Psoas muscle (tissue), 8 donors: ENCODE measurements at places on chromosomes 7 and 10.

DNA sequence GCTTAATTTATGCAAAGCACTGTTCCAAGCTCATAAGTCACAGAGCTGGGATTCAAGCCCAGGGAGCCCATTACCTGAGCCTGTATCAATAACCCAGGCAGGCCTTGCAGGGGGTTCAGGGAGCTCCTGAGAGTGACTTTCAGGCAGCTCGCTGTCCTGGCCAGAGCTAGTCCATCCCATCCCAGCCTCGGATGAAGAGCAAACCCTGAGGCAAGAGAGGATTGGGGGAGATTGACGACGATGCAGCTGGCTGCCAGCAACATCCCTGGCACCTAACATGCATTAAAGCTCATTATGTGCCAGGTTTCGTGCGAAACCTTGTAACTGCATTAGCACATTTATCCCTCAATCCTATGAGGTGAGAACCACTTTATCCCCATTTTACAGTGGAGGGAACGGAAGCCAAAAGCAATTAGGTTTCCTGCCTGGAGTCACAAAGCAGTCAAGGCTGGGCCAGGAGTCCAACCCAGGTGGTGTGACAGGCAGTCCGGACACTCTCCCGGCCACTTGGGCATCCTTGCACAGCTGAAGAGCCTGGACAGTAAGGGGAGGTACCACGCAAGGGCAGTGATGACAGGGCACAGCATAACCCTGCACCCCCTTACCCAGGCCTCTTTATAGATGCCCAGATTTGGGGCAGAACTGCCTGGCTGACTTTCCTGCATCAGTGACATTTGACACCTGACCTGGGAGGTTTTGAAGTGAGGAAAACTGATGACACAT, 129.8 kb upstream of the CHST15 start:
- peak; percentile 29 for DNase-seq

- DNase-seq: no peak
These were observed 78.9 kb downstream of the CACNA2D1 start for GRCh38 chr7:82364671-82365070.

DNA sequence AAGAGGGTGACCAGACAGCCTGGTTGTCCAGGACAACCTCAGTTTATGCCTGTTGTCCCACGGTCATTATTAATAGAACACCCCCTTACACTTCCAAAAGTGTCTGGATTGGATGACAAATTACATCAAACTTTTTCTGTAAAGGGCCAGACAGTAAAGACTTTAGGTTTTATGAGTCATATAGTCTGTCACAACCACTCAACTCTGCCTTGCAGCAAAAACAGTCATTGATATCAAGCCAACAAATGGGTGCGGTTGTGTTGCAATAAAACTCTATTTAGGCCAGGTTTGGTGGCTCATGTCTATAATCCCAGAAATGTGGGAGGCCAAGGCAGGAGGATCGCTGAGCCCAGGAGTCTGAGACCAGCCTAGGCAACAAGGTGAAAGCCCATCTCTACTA, 66.7 kb upstream of the ATP6V0A4 start:
- DNase-seq: no peak

GRCh38 chr10:97228130-97228774, 42.5 kb upstream of the SLIT1 start:
- DNase-seq: no peak

- no peak for DNase-seq
These were observed 108.0 kb downstream of the RNLS start for GRCh38 chr10:88474884-88475844.

- DNase-seq: no peak
These were observed 220.9 kb upstream of the PLXDC2 start for GRCh38 chr10:19595212-19595845.

GRCh38 chr7:20444030-20444800, 113.5 kb downstream of the ITGB8 start:
- no peak for DNase-seq

GRCh38 chr10:120760253-120760652, 90.9 kb upstream of the WDR11 start:
- no peak for DNase-seq

DNA sequence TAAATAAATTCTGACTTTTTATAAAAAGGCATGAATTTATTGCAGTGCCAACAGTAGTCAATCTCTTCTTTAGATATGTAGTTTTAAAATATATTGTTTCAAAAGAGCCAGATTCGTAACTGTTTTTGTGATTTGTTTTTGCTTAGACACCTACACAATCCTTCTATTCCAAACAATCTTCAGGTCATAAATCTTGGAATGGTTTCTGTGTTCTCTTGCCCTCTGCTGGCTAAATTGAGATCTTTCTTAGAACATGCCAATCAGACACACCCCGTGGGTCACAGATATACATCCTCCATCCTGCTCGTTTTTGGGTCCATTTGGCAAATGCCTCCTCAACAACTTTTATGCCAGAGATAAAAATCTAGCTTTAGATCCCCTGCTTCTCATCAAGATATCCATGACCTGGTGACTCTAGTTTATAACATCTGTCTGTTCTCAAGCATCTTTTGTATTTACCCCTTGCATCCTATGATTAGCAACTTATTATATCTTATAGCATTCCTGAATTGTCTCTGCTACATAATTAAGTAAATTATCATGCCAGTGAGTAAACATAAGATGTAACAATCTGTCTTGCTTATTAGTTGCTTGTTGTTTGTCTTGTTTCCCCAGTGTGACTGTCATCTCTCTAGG, 35.3 kb upstream of the IFRD1 start:
- DNase-seq: no peak

- DNase-seq: no peak
These were observed 156.7 kb upstream of the BET1 start for GRCh38 chr7:94160719-94161435.

- DNase-seq: no peak
These were observed 578.5 kb downstream of the SH2D4B start for GRCh38 chr10:81116201-81116600.

DNA sequence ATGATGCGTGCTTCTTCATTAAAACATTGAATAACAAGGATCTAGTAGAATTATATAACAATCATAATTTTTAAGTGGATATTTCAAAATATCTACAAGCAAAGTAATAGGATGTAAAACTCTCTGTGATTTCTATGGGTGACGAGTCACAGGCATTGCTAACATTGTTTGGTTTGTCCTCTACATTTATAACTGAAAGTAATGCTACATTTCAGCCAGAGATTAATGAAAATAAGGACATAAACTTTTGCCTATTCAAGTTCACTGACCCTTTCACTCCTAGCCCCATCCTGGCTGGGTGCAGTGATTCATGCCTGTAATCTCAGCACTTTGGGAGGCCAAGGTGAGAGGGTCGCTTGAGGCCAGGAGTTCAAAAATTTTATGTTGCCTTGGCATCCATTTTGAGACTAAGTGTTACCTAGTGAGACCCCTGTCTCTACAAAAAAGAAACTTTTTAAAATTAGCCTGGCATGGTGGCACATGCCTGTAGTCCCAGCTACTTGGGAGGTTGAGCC, 38.4 kb upstream of the HSPA12A start:
- no peak for DNase-seq

DNA sequence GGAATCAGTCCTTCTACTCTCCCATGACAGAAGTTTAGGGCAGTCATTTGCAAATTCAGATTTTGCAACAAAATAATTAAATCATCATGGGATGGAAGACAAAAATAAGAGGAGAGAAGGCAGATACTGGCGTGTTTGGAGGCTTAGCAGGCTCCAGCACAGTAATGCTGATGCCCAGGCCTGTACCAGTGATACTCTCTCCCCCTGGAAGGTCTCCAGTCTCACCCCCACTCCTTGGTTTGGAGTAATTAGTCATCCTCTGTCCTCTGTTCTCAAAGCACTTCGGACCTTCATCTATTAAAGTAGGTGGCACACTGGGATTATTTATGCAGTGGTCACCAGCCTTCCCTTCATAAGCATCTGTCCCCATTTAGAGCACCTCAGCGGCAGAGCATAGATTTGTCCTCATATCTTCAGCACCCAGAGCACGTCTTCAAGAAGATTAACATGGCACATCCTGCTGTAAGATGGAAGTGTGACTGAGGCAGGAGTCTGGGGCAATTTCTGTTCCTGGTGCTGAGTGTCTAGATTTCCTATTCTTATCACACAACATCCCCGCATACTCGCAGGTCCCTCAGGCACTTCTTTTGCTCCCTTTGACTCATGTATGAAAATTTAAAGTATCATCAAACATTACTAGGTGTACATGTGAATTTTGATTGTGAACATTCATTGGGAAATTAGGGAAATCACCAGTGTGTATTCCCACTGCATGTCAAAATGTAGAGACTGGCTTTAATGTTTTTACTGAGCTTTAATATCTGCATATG, 31.3 kb upstream of the TRIL start:
- DNase-seq: no peak

DNA sequence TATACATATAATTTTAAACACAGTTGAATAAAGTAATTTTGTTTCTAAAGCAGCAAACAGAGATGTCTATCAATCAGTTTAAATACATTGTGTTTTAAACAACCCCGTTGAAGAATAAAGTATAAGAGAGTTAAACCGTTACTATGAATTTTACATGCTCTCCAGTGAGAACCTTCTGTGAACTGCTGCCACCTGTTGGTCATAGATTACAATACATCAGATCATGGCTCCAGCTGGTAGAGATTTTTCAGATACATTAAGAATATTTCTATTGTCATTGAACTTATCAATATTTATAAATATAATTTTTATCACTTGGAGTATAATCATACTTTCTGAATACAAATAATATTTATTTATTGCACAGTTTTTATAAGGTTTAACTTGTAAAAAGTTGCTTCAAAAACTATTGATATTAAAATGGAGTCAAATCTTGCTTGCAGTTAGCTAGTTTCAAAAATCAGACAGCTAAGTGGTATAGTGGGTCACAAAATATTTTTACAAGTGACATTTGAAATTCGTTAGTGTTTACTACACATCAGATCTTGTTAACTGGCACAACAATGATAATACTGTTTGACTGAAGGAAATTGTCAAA, 561.2 kb upstream of the PHF14 start:
- no peak for DNase-seq

- no peak for DNase-seq
These were observed 282.9 kb downstream of the ADARB2 start for GRCh38 chr10:1454428-1454827.

DNA sequence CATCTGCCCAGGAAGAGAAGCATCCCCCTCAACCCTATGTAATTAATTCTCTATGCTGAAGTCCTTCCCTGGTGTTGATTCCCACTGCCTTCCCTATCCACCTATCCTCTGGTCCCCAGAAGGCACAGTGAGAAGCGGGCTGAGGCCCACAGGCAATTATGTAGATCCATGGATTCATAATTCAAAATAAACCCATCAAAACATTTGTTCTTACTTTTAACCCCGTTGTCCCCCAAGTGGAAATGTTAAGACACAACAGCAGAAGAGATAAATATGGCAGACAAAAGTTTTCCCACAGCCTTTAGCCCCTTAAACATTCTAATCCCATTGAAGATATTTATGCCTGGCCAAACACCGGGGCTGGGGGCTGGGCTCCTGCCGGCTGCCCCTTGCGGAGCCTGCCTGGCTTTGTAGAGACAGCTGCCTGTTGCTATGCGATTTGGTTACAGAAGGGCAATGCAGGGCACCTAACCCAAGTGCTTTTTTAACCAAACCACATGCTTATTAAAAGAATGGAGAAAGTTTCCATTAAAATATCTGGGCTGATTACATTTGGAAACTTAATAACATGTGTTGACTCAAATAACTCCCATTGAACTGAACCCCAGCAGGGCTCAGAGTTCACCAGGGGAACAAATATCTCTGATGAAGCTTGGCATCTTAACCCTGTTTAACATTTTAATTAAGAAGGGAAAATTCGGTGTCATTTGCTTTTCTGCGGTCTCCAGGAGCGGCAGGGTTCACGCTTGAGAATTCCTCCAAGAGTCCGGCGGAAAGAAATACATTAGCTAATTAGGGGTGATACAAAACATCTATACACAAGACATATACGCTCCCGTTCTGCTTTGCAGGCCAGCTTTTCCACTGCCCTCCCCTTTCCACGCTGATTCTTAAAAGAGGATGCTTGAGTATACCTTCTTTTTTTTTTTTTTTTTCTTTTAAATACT, 110.8 kb upstream of the FGFR2 start:
- DNase-seq: no peak

DNA sequence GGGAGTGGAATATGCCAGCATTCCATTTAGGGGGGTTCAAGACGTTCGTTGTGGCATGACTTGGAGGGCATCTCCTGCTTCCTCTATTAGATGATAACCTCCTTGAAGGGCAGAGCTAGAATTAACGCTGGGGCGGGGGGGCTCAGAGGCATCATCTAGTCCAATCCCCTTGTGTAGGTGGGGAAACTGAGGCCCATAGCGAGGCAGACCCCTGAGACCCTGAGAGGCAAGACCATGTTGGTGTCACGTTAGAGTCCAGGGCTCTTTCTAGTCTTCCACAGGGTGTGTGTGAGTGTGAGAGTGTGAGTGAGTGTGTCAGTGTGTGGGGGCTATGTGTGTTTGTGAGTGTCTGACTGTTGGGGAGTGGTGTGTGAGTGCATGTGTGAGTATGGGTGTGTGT, 29.3 kb upstream of the NUB1 start:
- DNase-seq: no peak

GRCh38 chr10:133378251-133379096, 588 bp upstream of the PAOX start:
- DNase-seq: peak; percentile 72

- DNase-seq: no peak
These were observed 48.1 kb upstream of the PLEKHA1 start for GRCh38 chr10:122326385-122326784.

- no peak for DNase-seq
These were observed 523 bp downstream of the ANKRD30A start for GRCh38 chr10:37125921-37126320.

DNA sequence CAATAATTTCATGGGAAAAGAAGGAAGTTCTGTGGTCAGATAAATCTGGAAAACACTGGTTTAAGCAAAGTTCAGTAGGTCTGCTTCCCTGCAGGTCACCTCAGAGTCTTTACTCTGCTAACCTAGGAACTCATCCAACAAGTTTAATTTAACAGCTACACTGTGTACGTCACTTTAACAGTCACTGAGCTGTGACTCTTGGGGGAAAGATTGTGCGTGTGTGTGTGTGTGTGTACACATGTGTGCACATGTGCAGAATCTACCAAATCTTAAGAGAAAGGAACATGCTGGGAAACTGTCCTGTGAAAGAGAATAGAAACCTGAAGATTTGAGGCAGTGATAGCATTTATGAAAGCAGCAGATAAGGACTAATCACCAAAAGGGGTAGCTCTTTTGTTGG, 62.6 kb downstream of the IKZF1 start:
- DNase-seq: no peak

- no peak for DNase-seq
These were observed 34.8 kb upstream of the TNPO3 start for GRCh38 chr7:129089521-129090212.
